CD4-positive, alpha-beta T cell treated with Interleukin-12 subunit alpha and Interleukin-12 subunit beta, for 1 hour (primary cell): ENCODE measurements at places on chromosomes 16 and 17.
A peak's percentile ranks its signal among the peaks of the same experiment; 100 is the strongest.

GRCh38 chr16:89111263-89111662, 17.6 kb downstream of the ACSF3 start:
- no peak for DNase-seq

GRCh38 chr16:57271867-57272495, 12.5 kb downstream of the PLLP start:
- no peak for DNase-seq

DNA sequence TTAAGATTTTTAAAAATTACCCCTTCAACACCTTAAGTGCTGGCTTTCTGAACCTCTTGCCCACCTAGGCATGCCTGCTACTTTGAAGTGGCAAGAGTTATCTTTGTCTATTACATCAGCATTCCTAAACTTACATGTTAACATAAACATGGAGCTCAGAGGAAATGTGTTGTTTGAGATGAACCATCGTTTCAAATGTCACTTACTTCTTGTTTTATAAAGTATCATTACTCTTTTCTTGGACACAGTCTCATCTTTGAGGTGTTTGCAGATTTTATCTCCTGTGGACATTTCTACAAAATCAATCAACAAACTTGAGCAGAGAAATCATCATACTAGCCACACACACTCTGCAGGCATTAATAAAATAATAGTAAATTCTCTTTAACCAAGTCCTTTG, 184.9 kb downstream of the WWOX start:
- DNase-seq: no peak

DNA sequence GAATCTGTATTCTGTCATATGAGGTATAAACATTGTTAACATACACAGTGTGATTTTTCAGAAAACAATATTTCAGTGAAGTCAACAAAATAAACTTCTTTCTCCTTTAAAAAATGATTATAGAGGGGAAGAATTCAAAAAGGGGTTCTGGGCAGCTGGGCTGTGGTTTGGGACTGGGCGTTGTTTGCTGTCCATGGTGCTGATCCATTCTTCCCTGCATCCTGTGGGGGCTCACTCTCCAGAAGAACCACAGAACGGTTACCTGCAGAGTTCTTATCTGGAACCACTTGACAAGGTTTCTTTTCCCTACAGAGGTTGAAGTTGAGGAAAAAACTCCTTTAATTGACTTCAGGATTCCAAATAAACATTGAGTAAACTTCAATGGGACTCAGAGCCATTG, 1091.0 kb downstream of the CDH8 start:
- no peak for DNase-seq

DNA sequence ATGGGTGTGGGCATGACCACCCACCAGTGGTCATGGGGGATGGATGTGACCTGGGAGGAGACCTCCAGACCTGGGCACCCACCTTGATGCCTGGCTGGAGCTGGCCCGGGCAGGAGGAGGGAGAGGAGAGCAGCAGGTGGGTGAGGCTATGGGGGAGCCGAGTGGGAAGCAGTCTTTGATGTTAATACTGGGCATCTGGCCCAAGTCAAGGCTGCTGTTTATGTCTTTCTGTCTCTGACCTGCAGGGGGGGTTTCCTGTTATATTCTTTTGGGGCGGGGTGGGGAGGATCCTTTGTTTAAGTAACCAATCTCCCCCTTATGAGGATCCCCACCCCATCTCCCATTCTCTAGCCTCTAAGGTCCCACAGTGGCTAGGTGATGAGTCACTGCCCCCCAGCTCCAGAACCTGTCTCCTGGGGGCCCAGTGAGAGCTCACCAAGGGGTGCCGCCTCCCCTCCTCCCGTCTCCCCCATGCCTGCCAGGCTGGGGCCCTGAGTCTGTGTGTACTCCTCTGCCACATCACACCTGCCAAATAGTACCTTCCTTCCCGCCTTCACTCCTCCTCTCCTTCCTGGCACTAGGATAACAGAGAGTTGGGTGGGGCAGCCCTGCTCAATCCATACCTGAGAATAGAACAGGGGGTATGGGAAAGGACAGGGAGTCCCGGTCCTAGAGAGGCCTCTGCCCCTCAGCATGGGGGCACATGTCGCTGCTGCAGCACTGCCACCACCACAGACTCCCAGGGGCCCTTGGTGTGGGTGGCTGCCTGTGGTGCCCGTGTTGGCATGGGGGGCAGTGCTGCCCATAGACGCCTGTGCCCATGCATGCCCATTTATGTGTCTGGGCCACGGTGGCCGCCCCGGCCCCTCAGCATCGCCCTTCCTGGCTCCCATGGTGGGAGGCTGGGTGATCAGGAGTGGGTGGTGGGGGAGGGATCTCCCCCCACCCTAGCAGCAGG, 7.3 kb downstream of the THRA start:
- DNase-seq: peak; percentile 67

- DNase-seq: peak; percentile 59
Measured at GRCh38 chr17:8121681-8122421, 2.1 kb downstream of the HES7 start.

DNA sequence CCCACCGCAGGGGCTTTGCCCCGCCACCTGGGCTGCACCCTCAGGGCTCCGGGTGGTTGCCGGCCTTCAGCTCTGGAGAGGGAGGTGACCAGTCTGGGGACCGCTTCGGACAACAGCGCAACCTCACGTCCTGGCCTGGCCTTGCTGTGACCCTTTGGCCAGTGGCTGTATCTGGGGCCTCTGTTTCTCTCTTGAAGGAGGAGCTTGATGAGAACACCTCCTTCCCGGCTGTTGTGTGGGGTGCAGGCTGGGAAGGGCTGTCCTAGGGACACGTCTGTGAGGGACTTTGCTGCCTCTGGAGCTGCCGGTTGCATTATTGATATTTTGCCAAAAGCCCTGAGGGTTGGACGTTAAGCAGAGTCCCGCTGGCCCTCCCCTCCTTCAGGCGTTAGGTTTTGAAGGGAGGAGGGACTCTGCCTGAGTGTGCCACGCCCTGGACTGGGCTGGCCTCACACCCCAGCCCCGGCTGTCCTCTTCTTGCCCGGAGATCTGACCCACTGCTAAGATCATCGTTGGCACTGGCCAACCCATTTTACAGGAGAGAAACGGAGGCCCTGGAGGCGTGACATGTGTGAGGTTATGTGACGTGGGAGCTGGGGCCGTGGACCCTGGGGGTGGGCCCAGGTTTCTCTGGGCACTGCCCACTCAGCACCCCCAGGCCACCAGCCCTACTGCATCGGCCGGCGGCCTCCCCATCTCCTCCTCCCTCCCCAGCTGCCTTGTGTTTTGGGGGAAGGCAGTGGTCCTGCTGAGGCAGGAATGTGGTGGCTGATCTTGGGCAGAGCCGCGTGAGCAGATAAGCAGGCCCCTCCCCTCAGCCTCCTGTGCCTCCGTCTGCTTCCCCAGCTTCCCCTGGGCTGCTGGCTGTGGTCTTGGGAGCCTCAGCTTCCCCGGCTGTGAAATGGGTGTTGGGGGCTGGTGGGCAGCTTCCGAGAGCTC, 8.5 kb downstream of the ZFPM1 start:
- no peak for DNase-seq

GRCh38 chr16:1858189-1858865, 13.6 kb downstream of the MEIOB start:
- no peak for DNase-seq
